ENCODE measurements at places on chromosomes 7 and 10. TPM values are rescaled to one million over a fixed set of nuclear protein-coding genes. Genes with fewer than 3 reads are reported as not detected.

UBE3C gene
- 96.6 TPM for total RNA-seq

CPVL gene
- 0.66 TPM for total RNA-seq

ITPRID1 gene
- not detected for total RNA-seq

CPXM2 gene
- 43.8 TPM for total RNA-seq

GNAT3 gene
- total RNA-seq: not detected

GFRA1 gene
- 0.15 TPM for total RNA-seq

TRIM73 gene
- total RNA-seq: 0.44 TPM

PNLIPRP3 gene
- total RNA-seq: 0.17 TPM

PDK4 gene
- total RNA-seq: 0.29 TPM

BLNK gene
- total RNA-seq: not detected

NXPH1 gene
- total RNA-seq: not detected

HOXA10 gene
- total RNA-seq: 0.15 TPM

LSM5 gene
- 41.9 TPM for total RNA-seq

C10orf62 gene
- total RNA-seq: not detected

ACTR1A gene
- 174 TPM for total RNA-seq

RHBDD2 gene
- 13.2 TPM for total RNA-seq

TRIL gene
- total RNA-seq: 0.58 TPM

FBXL13 gene
- total RNA-seq: 0.99 TPM

RARRES2 gene
- 20.7 TPM for total RNA-seq

NRP1 gene
- 370 TPM for total RNA-seq

OR6B1 gene
- total RNA-seq: not detected

MPP7 gene
- total RNA-seq: 0.29 TPM

SFRP5 gene
- total RNA-seq: not detected

GIMAP7 gene
- total RNA-seq: 0.15 TPM

NRCAM gene
- 0.50 TPM for total RNA-seq

TUBB8 gene
- not detected for total RNA-seq

AKR1C8 gene
- total RNA-seq: not detected

DNAH11 gene
- total RNA-seq: under 0.01 TPM

FEZF1 gene
- total RNA-seq: not detected

AMZ1 gene
- total RNA-seq: 1.3 TPM

GOT1 gene
- 25.8 TPM for total RNA-seq

INMT gene
- 20.8 TPM for total RNA-seq

LIPF gene
- 0.29 TPM for total RNA-seq

PNLIPRP2 gene
- total RNA-seq: not detected

CCL24 gene
- not detected for total RNA-seq

NRAP gene
- not detected for total RNA-seq

NCF1 gene
- total RNA-seq: not detected

CALCR gene
- not detected for total RNA-seq

RBP4 gene
- 0.44 TPM for total RNA-seq

PAPOLB gene
- total RNA-seq: 0.15 TPM

PRTFDC1 gene
- total RNA-seq: 71.3 TPM

OR2A7 gene
- 0.33 TPM for total RNA-seq

TUBAL3 gene
- not detected for total RNA-seq

ELAPOR2 gene
- 4.2 TPM for total RNA-seq

All from smooth muscle cell of trachea (primary cell).